ENCODE measurements at places on chromosomes 12 and 14. TPM values are rescaled to one million over a fixed set of nuclear protein-coding genes. Genes with fewer than 3 reads are reported as not detected.
A peak's percentile ranks its signal among the peaks of the same experiment; 100 is the strongest.

GRCh38 chr12:91940826-91941570 lies 204.6 kb downstream of the BTG1 start:
- no peak for DNase-seq

DNA sequence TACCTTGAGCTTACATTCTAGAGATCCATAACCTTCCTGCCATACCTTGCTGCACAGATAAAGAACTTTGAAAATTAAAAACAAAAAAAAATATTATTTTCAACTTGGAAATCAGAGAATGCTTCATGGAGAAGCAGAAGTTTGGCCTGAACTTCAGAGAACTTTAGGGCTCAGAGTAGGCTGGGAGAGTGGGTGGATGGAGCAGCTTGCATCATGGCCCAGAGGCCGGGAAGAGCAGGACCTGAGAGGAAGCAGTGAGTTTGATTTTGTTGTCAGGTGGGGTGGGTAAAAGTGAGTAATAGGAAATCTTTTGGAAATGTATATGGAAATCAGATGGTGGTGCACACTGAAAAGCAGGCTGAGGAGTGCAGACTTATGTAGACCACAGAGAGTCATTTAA lies 228.5 kb upstream of the KRR1 start:
- DNase-seq, result no peak

- no peak for DNase-seq
These were observed 33.3 kb downstream of the CCDC85C start for GRCh38 chr14:99570544-99571302.

- DNase-seq, result no peak
These were observed 16.1 kb downstream of the ERP29 start for GRCh38 chr12:112029301-112029700.

DNA sequence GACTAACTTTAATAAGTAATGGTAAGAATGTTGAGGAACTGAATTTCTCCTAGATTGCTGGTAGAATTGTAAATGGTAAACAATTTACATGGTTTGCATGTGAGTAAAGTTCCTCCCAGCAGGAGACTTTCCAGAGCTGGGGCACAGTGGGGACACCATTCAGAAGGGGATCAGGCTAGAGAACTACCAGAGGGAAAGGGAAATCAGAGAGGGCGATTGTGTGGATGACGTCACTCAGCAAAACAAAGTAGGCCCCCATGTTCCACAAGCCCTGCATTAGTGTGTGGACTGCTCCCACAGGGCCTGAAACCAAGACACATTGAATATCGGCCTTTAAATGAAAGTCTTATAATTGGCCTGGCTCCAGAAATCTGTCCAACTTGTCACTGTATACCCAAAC lies 9.5 kb downstream of the RNASE11 start:
- no peak for DNase-seq

- no peak for DNase-seq
These were observed 452.9 kb downstream of the CCER1 start for GRCh38 chr12:90502070-90502469.

GRCh38 chr12:117047810-117048584 lies 51.2 kb downstream of the TESC start:
- DNase-seq, result peak; percentile 78

DNA sequence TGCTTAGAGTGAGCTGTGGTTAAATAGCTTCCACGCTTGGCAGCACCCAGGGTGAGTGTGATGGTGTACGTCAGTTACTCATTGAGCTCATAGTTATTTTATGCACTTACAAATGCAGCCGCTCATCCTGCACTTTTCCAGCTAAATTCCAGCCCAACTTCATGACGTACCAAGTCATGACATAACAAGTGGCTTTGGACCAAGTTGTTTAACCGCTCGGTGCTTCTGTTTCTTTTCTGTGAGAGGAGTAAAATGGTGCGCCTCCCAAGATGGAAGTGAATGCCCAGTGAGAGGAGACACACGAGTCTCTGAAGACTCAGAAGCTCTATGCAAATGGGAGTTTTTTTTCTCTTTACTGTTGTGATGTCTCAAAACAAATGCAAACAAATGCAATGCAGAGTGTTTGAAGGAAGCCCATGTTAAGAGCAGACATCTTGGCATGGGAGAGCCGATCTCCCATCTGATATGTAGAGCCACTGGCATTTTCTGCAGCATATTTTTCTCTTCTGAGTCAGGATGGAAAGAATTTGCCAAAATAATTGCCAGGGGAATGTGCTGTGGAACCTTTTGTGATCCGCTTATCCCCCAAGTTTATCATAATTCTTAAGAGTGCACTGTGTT lies 72.2 kb downstream of the FBXW8 start:
- no peak for DNase-seq

- no peak for DNase-seq
These were observed 100.7 kb downstream of the ELK3 start for GRCh38 chr12:96294831-96295230.

DNA sequence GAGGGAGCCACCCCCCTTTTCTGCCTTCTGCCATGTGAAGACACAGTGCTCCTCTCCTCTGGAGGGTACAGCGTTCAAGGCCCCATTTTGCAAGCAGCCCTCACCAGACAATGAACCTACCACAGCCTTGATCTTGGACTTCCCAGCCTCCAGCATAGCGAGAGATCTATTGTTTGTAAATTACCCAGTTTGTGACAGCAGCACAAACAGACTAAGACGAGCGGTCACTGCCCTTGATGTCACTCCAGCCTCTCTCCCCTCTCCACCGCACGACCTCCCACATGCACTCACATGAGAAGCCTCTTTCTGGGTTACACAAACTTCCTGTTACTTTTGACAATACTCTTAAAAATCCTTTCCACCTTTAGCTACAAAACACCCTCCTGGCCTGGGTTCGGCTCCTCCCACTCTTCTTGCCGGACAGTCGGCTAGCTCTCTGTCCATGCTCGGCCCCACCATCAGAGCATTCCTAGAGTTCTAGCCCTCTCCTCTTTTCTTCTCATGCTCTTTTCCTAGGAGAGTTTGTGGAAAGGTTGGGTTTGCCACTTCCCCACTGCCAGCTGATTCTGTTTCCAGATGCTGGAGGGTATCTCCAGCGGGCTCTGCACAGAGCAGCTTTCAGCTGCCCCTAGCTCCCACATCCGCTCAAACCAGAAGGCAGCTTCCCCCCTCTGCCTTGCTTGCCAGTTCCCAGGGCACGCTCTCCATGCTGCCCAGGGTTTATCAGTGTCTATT lies 124.3 kb downstream of the FOXN3 start:
- DNase-seq, result no peak

DNA sequence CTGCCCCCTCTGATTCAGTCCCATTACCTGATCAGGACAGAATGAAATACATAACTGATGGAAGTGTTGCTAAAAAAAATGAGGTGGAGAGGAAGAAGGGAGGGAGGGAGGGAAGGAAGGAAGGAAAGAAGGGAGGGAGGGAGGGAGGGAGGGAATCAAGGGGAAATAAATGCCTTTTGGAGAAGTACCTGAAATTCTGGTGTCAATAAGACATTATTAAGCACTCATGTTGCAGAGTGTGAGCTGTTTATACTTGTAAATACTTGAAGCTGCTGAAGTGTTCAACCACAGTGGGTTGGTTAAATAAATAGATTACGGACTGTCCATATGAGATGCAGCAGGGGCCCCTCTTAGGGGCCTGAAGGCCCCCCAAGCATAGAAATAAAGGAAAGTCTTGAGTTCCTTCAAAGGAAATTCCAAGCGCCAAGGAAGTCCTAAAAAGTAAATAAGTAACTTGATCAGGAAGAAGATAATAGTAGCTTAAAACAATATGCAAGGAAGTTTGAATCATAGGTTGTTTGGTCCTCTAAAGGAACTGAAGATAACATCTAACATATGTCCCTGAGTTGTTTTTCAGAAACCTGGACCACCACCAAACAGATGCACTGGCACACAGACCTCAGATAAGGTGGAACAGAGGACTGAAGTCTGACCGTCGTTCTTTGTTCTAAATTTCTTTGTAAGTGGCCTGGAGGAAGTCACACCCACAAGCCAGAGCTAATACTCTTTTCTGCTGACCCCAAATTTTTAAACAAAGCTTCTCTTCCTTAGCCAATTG lies 110.8 kb downstream of the SEC23A start:
- no peak for DNase-seq

Gene ING4
- 23.1 TPM for total RNA-seq

Gene OGFOD2
- total RNA-seq, result 11.5 TPM

Gene ACSM4
- not detected for total RNA-seq

Gene ANO2
- 11.7 TPM for total RNA-seq

Gene TSHR
- not detected for total RNA-seq

Gene ELK3
- total RNA-seq, result 22.5 TPM

Gene FAM90A1
- 0.13 TPM for total RNA-seq

Gene KRT86
- not detected for total RNA-seq

Gene TMCC3
- 2.5 TPM for total RNA-seq

Gene PGF
- 6.2 TPM for total RNA-seq
